ENCODE measurements at places on chromosomes 1 and 21.

DNA sequence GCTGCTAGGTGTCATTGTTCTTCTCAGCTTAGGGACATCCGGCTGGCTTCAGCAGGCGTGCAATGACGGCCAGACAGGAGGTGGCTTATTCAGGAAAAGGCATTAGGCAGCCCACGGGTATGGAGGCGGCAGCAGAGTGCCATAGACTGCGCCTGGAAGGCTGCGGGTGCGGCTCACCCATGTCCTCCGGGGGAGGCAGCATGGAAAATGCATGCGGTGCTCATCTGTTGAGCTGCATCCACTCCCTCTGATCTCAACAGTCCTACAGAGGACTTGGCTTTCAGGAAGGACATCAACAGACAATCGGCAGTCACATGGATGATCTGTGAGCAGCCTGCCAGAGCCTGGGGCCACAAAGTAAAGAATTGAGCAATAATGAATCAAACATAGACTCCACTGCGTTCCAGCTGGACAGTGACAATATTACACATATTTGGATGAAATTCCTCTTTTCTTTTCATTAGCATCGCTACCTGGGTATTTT, 42.9 kb downstream of the UMODL1 start:
- no peak for DNase-seq

GRCh38 chr1:96259399-96259798, 462.2 kb upstream of the PTBP2 start:
- no peak for DNase-seq

DNA sequence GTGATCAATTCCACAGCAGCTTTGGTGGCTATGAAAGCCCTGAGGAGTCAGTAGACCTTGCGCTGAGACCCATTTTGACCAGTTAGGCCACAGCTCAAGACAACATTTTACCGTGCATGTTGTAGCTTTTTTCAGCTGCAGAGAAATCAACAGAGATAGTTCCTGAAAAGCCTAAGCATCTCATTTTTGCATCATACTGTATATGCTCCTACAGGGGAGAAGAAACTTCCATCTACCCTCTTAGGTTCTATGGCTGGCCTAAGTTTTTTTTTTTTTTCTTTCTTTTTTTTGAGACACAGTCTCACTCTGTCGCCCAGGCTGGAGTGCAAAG, 24.8 kb upstream of the EYA3 start:
- no peak for DNase-seq

DNA sequence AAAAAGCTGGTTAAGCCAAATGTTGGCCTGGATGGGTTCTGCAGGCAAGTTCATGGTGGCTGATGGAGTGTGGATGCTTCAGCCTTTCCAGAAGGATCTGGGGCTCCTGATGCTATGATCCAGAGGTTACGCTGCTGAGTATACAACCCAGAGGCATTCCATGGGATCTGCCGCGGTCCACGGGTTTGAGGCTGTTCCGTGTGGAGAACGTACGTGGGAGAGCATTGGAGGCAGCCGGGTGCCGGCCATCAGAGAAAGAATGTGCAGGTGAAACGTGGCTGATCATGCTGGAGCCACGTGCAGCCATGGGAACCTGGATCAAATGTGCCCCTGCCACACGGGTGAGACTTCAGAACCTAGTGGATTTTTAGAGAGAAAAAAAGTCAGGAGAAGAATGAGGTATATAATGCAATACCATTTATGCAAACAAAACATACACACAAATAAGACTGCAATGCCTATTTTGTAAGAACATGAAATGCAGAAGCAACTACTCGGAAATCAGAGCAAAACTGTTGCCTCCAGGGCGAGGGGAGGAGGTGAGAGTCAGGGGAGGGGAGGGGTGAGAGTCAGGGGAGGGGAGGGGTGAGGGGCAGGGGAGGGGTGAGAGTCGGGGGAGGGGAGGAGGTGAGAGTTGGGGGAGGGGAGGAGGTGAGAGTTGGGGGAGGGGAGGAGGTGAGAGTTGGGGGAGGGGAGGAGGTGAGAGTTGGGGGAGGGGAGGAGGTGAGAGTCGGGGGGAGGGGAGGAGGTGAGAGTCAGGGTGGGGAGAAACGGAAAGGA, 116.5 kb upstream of the C1orf174 start:
- DNase-seq: no peak

- no peak for DNase-seq
Measured at GRCh38 chr21:39969691-39970364, 102.6 kb downstream of the PCP4 start.

GRCh38 chr1:214120951-214121350, 133.2 kb downstream of the PROX1 start:
- no peak for DNase-seq

DNA sequence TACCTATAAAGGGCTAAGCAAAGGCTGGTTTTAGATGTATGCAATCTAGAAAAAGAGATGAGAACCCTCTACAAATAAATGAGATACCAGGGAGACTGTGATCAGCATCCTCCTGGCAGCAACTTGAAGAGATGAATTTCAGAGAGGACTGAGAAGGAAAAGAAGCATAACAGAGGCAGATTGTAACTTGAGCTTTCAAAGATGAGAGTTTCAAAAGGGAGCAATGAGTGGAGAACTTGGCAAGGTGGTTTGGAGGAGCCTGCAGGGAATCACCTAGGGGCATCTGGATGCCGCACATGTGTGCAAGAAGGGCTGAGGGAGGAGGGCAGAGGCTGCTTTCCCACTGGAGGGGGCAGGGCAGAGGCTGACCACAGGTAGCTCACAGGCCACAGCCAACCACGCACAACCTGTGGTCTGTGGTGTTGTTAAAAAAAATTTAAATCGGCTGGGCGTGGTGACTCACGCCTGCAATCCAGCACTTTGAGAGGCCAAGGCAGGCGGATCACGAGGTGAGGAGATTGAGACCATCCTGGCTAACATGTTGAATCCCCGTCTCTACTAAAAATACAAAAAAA, 50.2 kb downstream of the PCNX2 start:
- DNase-seq: no peak

- no peak for DNase-seq
Measured at GRCh38 chr1:182210417-182210816, 148.9 kb upstream of the ZNF648 start.

DNA sequence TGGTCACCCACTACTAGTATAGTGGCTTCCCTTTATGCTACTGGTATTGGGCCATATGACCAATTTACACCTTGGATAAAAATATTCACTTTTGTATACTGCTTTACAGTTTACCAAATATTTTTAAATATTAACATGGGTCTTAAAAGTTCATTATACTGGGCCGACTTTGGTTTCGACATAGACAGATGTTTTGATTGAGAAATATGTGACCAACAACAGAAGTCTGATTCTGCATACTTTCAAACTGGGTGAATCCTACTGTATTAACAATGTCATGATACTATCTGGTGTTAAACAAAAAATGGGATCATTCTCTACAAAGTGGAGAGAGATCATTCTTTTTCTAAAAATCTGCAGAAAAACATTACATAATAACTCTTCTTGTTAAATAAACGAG, 134.8 kb downstream of the AKT3 start:
- no peak for DNase-seq

GRCh38 chr1:85601901-85602300, 21.3 kb downstream of the CCN1 start:
- DNase-seq: no peak

DNA sequence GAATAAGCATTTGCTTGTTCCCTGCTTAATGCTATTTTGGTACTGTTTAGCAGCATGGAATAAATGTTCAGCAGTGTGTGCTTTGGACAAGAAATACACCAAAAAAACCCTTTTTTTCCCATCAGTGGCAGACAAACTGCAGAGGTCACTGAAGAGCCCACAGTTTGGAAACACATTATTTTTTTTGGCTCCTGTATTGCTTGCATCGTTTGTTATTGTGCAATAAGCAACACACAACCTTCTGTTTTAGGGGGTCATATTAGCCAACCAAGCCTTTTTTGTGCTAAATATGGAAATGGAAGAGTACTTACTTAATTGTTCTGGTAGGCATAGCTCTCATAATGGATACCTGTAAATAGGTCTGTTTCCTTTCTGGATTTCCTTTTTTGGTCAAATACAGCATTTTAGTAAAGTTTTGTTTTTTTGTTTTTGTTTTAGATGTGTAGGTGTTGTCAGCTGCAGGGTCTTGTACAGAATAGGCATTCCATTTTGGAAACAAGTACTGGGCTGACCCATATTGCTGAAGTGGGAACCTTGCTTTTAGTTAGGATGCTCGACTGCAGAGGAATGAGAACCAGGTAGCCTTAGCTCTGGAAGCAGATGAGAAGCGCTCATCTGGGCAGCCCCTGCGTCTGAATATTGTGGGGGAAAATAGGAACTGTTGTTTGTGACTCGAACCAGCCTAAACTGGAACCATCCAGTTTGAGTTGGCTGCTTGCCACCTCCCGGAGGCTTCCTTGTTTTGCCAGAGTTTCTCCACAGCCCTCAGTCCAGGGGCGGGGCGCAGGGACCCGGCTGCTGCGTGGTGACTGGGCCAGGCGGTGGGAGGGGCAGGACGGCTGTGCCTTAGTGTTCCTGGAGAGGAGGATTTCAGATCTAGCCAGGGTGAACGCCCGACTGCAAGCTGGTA, 38.4 kb downstream of the SPEN start:
- no peak for DNase-seq

DNA sequence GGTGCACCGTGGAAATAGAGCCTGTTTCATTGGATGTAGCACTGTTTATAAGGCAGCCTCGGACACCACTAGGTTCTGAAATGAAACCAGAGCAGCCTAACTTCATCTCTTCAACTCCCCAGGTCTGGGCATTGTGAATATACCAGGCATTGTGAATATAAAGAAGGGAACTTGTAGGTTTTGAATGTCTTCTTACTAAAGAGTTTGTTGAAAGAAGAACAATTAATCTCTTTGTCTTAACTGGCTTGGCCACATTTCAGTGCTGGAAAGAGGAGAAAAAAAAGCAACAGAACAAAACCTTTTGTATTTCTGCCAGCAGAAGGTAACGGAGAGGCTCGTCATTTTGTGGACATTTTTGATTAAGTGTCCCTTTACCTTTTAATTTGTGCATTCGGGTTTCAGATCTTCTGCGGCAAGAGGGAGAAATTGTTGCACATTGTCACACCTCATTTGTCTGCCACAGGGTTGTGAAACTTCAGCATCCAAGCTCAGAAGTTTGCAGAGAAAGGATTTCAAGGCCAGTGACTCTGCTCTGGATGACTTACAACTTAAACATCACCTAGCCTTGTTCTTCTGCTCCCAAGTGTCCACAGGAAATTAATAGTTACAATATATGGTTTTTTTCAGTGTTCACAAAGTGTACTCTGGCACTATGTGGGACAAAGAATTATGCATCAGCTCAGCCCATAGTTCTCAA, 158.3 kb downstream of the KAZN start:
- no peak for DNase-seq

- DNase-seq: no peak
Measured at GRCh38 chr1:228490120-228491078, 3.2 kb downstream of the RNF187 start.

DNA sequence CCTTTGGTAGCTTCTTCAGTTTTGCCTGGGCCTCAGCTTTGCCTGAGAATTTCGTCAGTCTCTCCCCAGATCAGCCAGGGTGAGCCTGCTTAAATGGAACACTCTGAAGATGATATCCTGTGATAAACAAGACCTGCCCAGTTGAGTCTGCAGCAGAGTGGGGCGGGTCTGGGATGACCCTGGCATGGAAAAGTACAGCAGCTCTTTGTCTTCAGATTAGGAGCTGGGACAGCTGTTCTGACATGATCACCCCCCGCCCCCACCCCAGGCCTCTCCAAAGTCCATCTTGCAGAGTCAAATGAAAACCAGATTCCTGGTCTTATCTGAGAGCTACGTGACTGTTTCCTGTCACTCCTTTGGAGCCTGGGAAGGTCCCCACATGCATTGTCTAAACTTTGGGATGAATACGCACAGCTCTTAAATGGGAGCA, 2.2 kb upstream of the TMEM51 start:
- DNase-seq: no peak

DNA sequence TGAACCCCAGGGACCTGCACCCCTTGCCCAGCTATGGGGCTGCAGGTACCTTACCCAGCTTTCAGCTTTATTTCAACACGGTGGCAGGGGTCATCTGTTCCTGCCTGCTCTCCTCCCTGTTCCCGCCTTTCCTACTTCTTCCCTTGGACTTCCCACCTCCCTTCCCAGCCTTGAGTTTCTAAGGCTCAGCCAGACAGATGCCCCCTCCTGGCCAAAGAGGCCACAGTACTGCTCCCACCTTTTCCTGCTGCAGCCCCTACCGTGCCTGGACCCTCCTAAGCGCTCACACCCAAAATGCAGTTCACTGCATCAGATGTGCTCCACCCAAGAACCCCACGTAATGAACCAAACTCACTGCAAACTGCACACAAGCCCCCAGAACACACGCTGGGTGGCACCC, 7.7 kb downstream of the NOC2L start:
- no peak for DNase-seq

- no peak for DNase-seq
Measured at GRCh38 chr1:14599800-14600199, 1.3 kb downstream of the KAZN start.

DNA sequence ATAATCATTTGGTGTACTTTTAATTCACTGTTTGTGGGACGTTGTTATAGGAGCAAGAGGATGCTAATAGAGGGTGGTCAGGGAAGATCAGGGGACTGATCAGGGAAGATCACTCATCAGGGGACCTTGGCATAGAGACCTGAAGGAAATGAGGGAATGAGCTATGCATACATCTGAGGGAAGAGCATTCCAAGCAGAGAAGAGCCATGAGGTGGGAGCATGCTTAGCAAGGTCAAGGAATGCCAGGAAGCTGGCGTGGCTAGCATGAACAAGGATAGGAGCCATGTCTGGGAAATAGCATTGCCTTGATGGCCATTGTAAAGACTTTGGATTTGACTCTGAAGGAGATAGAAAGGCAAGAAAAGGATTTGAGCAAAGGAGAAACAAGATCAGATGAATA, 14.1 kb downstream of the IRF2BP2 start:
- no peak for DNase-seq

- no peak for DNase-seq
Measured at GRCh38 chr21:41240040-41240439, 72.1 kb downstream of the BACE2 start.

- DNase-seq: no peak
Measured at GRCh38 chr1:84363019-84363418, 35.3 kb upstream of the DNASE2B start.

DNA sequence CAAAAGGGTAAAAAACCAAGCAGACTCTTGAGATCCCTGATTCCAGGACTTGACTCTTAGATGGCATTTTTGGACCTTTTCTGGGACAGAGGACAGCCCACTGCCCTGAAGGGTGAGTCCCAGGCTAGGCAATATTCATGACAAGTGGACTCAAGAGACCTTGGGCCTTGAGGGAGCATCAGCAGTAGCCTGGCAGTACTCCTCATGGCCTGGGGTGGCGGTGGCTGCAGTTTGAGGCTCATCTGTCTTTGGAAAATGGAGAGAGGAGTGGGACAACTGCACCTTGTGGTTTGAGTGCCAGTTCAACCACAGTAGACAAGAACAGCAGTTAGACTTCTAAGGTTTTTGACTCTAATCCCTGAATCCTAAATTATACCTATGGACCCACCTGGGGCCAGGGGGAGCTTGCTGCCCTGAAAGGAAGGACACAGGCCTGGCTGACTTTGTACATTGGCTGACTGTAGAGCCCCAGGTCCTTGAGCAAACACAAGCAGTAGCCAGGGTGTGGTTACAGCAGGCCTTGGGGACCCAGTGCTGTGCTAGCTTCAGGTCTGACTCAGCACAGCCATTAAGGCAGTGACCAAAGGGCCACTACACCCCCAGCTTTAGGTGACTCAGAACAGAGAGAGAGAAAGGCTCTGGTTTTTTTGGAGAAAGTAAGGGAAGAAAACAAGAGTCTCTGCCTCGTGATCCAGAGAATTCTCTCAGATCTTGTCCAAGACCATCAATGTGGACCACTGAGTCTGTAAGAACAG, 1023.2 kb downstream of the KCNT2 start:
- DNase-seq: no peak

Data from activated CD4-positive, alpha-beta T cell treated with anti-CD3 and anti-CD28 coated beads, Interleukin-2, amount 50 U/mL, for 24 hours (primary cell).